ENCODE measurements at places on chromosomes 1 and 21.

DNA sequence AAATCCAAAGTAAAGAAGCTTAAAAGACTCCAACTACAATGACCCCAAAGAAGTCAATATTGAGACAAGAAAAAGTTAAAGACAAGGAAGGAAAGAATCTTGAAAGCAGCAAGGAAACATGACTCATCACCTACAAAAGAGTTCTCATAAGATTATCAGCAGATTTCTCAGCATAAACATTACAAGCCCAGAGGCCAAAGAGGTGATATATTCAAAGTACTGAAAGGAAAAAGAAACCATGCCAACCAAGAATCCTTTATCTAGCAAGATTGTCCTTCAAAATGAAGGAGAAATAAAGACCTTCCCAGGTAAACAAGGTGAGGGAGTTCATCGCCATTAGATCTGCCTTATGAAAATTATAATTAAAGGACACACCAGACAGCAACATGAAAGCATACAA lies 49.8 kb downstream of the CSMD2 start:
- DNase-seq = no peak

GRCh38 chr1:106926803-106927582 lies 129.5 kb upstream of the PRMT6 start:
- peak; percentile 53 for DNase-seq

- no peak for DNase-seq
Measured at GRCh38 chr1:4047666-4048065, 147.6 kb upstream of the C1orf174 start.

GRCh38 chr1:222129041-222129440 lies 387.2 kb upstream of the DUSP10 start:
- DNase-seq = no peak

- peak; percentile 48 for DNase-seq
Measured at GRCh38 chr1:68322837-68323687, 90.7 kb upstream of the WLS start.

- DNase-seq = no peak
Measured at GRCh38 chr1:175415129-175415712, 222.6 kb upstream of the KIAA0040 start.

DNA sequence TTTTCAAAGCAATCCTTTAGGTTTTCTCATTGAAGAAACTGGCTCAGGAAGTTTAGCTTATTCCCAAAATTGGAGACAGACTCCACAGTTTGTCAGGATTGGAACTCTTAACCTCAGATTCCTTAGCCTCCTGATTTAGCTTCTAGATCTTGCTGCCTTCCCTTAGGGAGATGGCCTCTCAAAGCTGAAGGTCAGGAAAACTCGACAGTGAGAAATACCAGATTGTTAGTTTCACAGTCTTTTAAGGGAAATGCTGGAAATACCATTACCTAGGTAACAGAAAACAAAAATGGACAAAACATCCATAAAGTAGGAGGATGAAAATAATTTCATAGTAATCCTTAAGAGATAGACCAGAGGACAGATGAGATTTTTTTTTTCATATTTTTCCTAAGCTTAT lies 7.8 kb downstream of the RASAL2 start:
- DNase-seq = no peak

- no peak for DNase-seq
Measured at GRCh38 chr21:38325731-38326420, 69.1 kb downstream of the KCNJ15 start.

GRCh38 chr1:156153362-156153761 lies at the start of gene SEMA4A:
SEMA4A (plus strand) TSS chr1:156153585; CDS start chr1:156154579, 994 bp downstream.
- DNase-seq = no peak

GRCh38 chr1:99374109-99374508 lies 109.8 kb downstream of the PLPPR4 start:
- no peak for DNase-seq

DNA sequence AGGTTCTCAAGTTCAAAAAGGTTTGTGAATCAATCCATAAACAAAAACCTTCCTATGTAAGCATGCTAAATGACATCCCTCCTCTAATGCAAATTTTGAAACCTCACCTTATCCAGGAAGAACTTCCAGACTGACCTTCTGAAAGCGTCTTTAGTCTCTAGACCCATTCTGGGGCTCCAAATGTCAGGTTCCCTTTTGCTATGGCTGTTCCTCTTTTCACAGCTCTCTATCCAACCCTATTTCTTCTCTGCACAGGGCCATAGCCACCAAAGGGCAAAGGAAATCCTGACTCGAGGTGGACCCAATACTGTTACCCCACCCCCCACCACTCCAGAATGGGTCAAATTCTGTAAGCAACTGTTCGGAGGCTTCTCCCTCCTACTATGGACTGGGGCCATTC lies 3.4 kb downstream of the ATP1A4 start:
- DNase-seq = no peak

DNA sequence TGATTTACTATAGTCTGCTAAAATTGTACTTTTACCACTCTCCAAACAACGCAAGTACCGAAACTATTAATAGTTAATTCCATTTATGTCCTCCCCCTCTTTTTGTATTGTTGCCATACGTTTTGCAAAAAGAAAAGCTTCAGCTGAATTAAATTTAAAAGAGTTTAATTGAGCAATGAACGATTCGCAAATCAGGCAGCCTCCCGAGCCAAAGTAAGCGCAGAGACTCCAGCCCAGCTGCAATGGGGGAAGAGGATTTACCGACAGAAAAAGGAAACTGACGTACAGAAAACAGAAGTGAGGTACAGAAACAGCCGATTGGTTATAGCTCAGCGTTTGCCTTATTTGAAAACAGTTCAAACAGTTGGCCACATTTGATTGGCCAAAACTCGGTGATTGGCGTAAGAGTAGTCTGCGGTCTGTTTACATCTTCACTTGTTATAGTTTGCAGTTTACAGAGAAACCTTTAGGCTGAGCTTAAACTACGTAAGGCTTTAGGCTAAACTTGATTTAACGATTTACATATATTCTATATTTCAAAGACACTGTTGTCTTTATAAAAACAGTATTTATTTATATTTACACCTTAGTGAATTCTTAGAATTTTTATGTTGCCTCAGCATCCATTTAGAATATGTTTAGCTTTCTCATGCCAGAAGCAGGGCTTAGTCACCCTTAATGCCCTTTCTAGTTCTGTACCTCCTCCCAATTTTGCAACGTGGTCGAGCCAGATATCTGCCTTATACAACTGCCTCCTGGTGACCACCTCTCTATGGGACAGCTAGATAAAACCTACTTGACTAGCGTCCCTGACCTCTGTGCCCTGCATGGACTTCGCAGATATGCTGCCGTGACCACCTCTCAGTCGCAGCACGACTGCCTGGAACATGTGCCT lies 23.8 kb downstream of the CR1 start:
- DNase-seq = no peak

DNA sequence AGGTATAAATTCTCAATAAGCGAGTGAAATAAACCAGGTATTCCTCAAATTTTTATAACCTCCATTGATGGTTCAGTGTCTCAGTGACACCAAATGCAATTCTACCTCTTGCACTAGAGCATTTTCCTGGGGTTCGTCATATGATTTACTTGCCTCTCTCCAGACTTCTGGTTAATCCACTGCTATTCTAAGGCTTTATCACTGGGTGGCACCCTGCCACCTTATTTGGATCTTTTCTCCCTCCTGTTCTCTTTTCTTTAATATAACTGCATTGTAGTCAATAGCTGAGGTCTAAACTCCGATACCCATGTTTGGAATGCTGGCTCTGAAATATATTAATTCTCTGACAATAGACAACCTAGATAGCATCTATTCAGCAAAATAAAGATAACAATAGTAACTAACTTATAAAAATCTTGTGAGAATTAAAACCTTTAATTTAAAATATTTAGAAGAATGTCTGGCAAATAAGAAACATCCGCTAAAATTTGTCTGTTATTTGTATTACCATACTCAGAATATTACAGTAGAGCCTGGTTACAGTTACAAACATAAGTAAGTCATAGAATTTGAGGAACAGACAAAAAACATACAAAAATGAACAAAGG lies 436.4 kb downstream of the PLA2G4A start:
- peak; percentile 55 for DNase-seq

- DNase-seq = no peak
Measured at GRCh38 chr1:214623430-214623829, 20.4 kb downstream of the CENPF start.

- DNase-seq = no peak
Measured at GRCh38 chr1:7289694-7290093, 481.4 kb upstream of the VAMP3 start.

GRCh38 chr1:163265547-163265946 lies 56.2 kb upstream of the NUF2 start:
- no peak for DNase-seq

Data from RCC 7860 (cell line).